ENCODE measurements at places on chromosomes 5 and 9. TPM values are rescaled to one million over a fixed set of nuclear protein-coding genes. Genes with fewer than 3 reads are reported as not detected.

RALGDS gene
- total RNA-seq = 78.8 TPM

SLC25A2 gene
- total RNA-seq = 0.16 TPM

FOXD4 gene
- not detected for total RNA-seq

HTR4 gene
- total RNA-seq = not detected

STK32A gene
- not detected for total RNA-seq

DOCK8 gene
- total RNA-seq = 113 TPM

- H3K27me3 ChIP-seq = no peaks in the 10 kb centered on the region
Measured at GRCh38 chr5:15366676-15367391, 133.1 kb upstream of the FBXL7 start.

- H3K27ac ChIP-seq = no peak overlapping the region
- DNase-seq = no peak
- H3K4me1 ChIP-seq = no peaks in the 10 kb centered on the region
- H3K4me3 ChIP-seq = no peak overlapping the region
Measured at GRCh38 chr9:114031037-114031630, 47.0 kb downstream of the AMBP start.

DNA sequence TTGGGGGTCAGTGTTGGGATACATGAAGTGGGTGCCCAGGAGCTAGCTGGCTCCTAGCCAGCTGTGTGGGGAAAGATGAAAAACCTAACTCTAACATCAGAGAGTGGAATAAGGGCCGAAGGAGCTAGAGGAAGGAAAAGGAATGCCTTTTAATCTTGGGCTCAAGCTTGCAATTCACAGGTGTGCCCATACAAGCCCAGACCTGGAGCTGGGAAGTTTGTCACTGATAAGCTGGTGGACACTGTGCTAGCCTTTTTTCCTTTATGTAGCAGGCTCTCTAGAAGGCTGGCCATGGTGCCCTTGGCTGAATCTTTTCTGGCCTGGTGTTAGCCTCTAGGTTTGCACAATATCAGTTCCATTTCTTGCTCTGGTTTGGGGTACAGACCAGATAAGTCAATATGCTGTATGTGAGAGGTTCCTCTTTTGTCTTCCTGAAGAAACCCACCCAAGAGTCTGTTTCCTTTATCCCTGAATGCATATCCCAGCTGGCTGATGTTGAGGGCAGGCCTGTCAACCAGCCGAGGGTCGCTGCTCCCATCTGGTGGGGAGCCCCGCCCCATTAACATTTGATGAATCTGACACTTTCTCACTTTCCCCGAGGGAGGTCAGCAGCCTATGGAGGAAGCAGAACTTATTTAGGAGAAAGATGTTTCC lies 92.4 kb upstream of the CXCL14 start:
- no peak for DNase-seq
- H3K27me3 ChIP-seq = peaks cover 6% of the 10 kb centered on the region
- H3K4me1 ChIP-seq = peaks cover 5% of the 10 kb centered on the region
- no peak overlapping the region for H3K4me3 ChIP-seq

- no peaks in the 10 kb centered on the region for H3K4me1 ChIP-seq
- no peaks in the 10 kb centered on the region for H3K36me3 ChIP-seq
- no peak overlapping the region for H3K27ac ChIP-seq
- DNase-seq = no peak
Measured at GRCh38 chr5:151622367-151623088, 31.4 kb upstream of the FAT2 start.

- H3K27me3 ChIP-seq = peaks cover 12% of the 10 kb centered on the region
- H3K27ac ChIP-seq = no peak overlapping the region
- DNase-seq = no peak
- no peaks in the 10 kb centered on the region for H3K36me3 ChIP-seq
Measured at GRCh38 chr5:100479079-100479688, 56.0 kb upstream of the FAM174A start.

- DNase-seq = peak; percentile 58
- H3K27ac ChIP-seq = peak overlapping the region; percentile 59
- H3K4me3 ChIP-seq = no peak overlapping the region
- H3K27me3 ChIP-seq = peaks cover 3% of the 10 kb centered on the region
- H3K36me3 ChIP-seq = peaks cover 2% of the 10 kb centered on the region
Measured at GRCh38 chr5:54743997-54744788, 226.6 kb downstream of the SNX18 start.

DNA sequence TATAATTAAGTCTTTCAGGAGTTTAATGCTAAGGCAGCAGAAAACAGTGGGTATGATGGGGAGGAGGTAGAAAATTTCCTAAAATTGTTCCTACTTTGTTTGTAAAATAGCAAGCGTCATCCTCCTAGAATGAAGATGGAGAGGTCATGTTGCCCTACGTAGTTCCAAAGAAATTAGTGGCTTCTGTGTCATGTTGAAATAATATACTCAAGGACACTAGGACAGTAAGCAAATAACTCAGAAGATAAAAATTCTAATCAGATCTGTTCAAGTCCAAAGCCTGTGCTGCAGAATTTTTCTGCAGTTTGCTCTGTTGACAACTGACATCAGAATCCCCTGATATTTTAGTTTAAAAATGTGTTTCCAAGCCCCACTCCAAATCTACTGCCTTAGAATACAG lies 486.3 kb downstream of the DIRAS2 start:
- H3K27me3 ChIP-seq = peaks cover 8% of the 10 kb centered on the region
- H3K36me3 ChIP-seq = no peaks in the 10 kb centered on the region
- no peaks in the 10 kb centered on the region for H3K4me1 ChIP-seq
- H3K4me3 ChIP-seq = no peak overlapping the region
- H3K27ac ChIP-seq = no peak overlapping the region
- DNase-seq = no peak

DNA sequence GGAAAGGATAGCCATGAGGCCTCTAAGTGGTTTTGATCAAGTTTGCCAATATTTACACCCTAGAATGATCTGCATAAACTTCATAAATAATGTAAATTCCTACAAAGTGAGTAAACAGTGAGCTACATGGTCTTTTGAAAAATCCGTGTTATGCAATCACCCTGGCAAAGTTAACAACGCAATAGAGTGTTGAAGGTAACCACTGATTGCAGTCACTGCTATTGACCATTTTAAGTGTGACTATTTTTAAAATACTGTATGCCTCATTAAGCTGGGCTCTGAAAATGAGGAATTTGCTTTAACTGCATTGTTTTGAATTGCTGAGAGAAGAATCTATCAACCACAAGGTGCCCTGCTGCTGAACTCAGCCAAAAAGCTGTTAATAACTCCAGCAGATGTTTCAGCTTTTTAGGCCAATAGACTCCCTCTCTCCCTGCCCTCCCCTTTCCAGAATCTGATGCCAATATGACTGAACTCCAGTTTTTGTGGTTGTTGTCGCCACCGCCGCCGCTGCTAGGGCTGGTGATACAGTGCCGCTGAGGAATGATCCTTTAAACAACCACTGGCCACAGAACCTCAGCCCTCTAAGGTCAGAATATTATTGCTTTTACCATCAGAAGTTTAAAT lies 35.3 kb upstream of the SMARCA2 start:
- H3K27ac ChIP-seq = no peak overlapping the region
- H3K4me1 ChIP-seq = no peaks in the 10 kb centered on the region
- H3K36me3 ChIP-seq = no peaks in the 10 kb centered on the region
- no peak for DNase-seq
- H3K27me3 ChIP-seq = peaks cover 3% of the 10 kb centered on the region

DNA sequence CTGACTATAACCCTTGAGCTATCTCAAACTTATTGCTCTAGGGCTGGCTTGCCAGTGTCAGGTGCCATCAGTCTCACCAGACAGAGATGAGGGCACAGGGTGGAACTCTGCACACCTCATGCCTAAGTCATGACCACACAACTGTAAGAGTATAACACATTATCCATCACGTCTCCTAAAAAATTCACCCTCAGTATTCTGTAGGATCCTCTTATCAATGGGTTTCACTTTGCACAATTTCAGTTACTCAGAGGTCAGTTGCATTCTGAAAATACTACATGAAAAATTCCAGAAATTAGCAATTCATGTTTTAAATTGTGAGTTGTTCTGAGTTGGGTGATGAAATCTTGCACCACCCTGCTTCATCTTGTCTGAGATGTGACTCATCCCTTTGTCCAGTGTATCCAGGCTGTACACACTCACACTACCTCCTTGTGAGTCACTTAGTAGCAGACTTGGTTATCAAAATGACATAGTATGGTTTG lies 690.9 kb upstream of the CDH18 start:
- no peaks in the 10 kb centered on the region for H3K27me3 ChIP-seq
- no peak for DNase-seq
- H3K4me1 ChIP-seq = no peaks in the 10 kb centered on the region
- no peak overlapping the region for H3K4me3 ChIP-seq
- H3K27ac ChIP-seq = no peak overlapping the region
